Suppressor macrophage (primary cell): ENCODE measurements at places on chromosomes 2 and 18.

DNA sequence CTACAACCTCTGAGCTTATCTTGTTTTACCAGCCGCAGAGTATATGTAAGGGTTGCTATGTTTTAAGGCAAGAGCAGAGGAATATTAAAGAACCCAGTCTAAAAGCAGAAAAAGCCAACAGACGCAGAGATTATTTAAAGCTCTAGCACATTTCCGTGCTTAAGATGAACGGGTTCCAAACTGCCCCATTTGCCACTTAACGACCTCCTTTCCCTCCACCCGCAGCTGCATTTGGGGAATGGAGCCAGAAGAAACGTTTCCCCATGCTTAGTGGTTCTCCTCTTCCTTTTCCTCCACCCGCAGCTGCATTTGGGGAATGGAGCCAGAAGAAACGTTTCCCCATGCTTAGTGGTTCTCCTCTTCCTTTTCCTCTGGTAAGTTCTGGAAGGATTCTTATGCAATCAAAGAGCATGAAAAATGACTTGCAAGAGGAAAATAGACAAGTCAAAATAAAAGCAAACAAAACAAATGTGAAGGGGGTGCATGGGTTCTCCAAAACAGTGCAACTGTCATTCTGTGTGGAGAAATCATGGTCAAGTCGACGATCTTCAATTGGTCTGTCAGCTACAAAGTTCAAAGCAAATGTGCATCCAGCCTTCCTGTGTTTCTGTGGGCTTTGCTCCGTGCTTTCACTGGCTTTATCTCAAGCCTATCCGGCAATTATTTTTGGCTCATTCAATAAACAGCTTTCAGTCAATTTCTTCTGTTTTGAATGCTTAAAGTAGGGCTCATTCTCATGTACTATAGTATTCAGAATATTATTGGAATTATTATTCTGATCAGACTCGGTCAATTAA is 57.8 kb downstream of the DIPK1C start:
- peak; percentile 56 for DNase-seq

DNA sequence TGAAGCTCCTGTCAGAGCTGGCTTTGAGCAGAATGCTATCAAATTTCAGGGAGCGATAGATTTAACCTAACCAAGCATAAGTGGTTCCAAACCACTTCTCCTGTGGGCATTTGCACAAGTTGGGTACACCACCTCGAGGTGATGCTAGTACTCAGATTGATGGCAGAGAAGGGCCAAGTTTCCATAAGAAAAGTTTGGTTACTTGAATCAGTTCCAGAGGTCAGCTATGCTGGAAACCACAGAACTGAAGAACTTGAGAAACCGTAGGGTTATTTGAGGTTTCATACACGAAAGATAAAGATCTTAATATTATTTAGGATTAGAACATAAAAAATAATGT is 238.2 kb upstream of the SOX11 start:
- DNase-seq: no peak

DNA sequence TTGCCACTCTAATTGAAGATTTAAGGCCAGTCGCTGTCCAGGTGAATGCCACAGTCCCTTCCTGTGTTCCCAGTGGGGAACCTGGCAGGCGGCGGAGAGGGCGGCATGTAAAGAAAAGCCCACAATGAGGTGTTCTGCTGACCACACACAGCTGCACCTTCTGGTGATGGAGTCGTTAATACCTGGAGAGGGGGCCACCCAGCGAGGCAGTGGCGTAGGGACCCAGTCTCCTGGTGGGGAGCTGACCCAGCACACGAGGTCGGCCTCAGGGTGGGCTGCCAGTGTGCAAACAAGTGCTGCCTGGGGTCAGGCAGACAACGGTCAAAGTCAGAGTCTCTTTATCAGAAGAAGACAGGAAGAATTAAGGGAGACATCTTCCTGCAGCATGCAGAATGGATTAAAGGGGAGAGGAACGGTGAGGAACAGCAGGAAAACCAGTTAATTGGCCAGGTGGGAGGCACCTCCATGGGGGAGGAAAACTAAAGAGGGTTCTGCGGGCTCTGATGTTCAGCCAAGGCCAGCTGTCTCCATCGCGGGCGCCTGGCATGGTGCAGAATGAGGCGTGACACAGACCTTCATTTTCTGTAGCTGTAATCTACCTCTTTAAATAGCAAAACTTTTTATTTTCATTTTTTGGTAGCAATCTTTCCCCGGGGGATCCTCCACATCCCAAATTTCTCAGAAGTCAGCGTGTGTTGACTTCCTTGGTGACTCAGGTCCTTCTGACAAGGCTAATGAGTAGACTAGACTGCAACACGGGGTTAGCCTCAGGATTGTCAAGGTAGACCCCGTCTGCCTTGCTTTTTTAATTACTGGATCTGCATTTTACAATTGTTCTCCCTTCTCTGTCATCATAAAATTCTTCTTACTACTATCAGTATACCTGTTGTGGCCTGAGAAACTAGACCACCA is 78.3 kb downstream of the SMAD7 start:
- peak; percentile 65 for DNase-seq

- no peak for DNase-seq
Observed at GRCh38 chr2:9771481-9772017, 71.7 kb upstream of the TAF1B start.

DNA sequence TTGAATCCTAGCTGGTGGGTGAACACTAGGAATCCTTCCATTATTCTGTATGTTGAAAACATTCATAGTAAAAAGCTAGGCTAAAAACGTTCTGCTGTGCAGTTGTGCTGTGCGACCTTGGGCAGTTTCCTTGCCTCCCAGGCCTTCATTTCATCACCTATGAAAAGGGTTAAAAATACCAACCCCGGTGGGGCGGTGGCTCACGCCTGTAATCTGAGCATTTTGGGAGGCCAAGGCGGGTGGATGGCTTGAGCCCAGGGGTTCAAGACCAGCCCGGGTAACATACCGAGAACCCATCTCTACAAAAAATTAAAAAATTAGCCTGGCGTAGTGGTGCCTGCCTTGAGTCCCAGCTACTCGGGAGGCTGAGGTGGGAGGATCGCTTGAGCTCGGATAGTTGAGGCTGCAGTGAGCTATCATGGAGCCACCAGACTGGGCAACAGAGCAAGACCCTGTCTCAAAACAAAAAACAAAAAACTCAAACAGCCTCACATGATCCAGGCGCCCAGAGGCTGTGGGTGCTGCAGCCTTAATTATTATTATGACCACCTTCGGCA is 2.9 kb upstream of the RRM2 start:
- no peak for DNase-seq

GRCh38 chr2:54411801-54412354 is 44.2 kb upstream of the SPTBN1 start:
- DNase-seq: no peak

DNA sequence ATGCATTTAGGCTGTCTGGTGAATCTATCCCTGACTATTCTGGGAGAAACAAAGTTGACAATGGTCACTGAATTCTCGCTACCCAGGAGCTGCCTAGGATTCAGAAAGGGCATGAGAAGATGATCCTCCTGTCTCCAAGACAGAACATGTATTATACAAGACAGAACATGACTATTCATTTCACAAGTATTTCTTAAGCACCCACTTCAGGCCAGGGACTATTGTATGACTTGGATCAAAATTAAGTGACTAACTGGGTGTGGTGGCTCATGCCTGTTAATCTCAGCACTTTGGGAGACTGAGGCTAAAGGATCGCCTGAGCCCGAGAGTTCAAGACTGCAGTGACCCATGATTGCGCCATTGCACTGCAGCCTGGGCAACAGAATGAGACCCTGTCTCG is 235.8 kb upstream of the RAB12 start:
- no peak for DNase-seq

DNA sequence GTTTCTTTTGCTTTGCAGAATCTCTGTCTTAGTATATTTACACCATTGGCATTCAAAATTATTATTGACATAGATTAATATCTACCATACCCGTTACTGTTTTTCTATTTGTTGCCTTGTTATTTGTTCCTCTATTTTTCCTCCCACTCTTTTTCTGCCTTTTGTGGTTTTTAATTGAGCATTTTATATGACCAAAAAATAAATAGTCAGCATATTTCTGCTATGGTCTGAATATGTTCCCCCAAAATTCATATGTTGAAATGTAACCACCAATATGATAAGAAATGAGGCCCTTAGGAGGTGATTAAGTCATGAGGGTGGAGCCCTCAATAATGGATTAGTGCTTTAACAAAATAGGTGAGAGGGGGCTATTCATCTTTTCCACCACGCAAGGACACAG is 35.3 kb downstream of the ADRA2B start:
- no peak for DNase-seq

- DNase-seq: peak; percentile 69
Observed at GRCh38 chr2:197498937-197499593, 575 bp downstream of the HSPD1 start.

DNA sequence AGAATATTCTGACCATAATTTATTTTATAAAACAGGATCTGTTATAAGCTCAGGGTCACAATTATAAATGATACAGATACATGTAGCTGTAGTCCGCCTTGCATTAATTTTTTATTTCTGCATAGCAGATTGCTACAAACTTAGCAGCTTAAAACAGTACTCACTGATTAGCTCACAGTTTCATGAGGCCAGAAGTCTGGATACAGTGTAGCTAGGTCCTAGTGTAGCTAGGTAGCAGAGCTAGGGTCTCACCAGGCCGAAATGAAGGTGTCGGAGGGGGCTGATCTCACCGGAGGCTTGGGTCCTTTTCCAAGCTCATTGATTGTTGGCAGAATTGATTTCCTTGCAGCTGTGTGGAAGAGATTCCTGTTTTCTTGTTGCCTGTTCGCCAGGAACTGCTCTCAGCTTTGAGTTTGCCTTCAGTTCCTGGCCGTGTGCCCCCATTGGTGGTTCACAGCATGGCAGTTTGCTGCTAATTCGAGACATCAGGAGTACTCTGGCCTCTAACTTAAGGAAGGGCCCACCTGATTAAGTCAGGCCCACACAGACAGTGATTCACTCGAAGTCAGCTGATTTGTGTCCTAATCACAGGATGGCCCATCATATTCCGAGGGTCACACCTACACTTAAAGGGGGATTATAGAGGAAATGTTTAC is 18.4 kb downstream of the NAPG start:
- DNase-seq: no peak

GRCh38 chr2:223357076-223357475 is 245.1 kb downstream of the SCG2 start:
- no peak for DNase-seq

- DNase-seq: peak; percentile 28
Observed at GRCh38 chr2:9778012-9778411, 65.3 kb upstream of the TAF1B start.

DNA sequence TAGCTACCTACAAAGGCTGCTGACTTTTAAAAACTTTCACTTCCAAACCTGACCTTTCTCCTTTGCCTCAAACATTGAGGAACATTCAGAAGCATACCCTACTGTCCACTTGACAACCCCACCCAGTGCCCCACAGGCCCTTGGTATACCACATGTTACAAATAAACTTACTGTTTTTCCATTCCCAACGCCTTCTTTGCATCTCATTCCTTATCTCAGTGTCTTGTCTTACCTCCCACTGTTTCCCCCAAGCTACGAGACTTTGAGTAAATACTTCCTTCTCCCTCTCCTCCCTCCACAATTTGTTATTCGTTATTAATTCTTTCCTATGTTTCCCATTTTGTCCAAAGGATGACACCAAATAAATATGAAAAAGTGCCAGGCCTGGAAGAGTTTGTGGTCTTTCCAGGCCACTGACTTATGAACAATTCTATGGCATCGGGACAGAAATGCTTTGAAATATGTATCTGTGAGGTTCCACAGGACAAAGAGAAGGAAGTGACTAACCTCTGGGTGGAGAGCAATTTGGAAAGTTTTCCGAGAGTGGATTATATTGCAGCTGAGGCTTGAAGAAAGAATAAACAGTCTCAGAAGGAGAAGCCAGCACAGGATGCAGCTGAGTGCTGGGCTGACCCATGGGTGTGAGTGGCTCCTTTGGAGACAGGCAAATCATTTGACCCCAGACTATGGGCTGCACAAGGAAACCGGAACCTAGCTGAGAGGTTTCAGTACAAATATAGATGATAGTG is 409.0 kb downstream of the LPIN1 start:
- peak; percentile 36 for DNase-seq

GRCh38 chr2:216985658-216986141 is 125.8 kb upstream of the TNP1 start:
- no peak for DNase-seq

DNA sequence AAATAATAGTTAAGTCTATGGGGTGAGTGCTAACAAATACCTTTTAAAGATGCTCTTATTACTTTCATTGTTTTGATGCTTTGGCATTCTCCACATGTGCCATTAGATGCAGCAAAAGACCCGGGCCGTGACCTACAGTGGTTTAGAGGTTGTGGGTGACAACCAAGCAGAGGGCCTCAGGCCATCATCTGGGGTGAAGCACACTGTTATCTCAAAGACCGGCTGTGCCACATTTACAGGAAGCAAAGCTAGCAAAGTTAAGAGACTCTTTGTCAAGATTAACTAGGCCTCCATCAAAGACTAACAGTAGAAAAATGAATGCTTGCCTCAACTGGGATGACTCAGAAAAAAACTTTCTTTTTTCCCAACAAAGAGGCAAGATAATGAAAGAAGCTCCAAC is 695.3 kb downstream of the SATB2 start:
- DNase-seq: no peak

GRCh38 chr2:147639891-147640290 is 204.9 kb upstream of the ACVR2A start:
- no peak for DNase-seq

DNA sequence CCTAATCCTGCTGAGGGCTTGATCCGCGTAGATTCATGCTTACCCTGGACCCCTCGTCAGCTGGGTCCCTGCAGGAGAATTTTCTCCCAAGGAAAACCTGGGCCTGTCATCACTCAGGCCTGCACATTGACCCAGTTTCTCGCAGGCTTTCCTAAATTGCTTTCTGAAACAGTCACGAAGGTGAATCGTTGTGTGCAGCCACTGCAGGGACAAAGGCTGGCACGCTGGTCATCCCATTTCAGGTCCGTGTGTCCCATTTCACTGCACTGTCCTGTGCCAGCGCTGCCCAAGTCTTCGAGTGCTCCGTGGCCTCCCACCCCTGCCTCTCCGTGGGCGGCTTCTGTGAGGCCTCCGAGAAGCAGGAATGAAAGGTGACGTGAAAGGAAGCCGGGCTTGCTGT is 62.8 kb upstream of the YWHAQ start:
- DNase-seq: no peak

- DNase-seq: peak; percentile 19
Observed at GRCh38 chr2:206982360-206982955, 43.1 kb downstream of the CPO start.

DNA sequence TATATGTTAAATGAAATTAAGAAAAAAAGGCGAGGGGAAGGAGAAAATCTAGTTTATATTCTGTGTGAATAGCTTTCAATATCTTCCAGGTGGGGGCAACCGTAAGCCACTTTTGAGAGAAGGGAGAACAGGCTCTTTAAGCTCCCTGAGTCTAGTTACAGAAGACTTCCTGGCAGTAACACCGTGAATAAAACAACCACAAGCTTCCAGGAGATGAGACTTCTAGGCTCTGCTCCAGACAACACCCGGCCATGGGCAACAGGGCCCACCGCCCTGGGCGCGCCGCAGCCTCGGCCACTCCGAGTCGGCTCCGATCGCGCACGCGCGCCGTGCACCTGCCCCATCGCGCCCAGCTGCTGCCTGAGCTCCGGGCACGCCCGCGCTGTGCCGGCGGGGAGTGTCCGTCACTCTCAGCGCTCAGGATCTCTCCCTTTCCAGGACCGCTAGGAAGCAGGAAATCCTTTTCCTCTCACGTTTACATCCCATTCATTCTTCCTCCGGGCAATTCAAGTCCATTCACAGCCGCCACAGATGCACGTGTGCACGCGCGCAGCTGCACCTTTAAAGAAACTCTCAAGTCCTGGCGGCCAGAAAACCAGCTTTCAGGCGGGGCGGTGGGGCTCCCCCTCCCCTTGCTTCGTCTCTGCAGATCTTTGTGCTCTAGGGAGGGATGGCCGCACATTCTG is 19.4 kb upstream of the PAX3 start:
- DNase-seq: peak; percentile 57

GRCh38 chr2:59168766-59169165 is 927.6 kb upstream of the FANCL start:
- DNase-seq: no peak
